CD14-positive monocyte (primary cell): ENCODE measurements at places on chromosomes 3 and 15.

- no peaks in the 10 kb centered on the region for H3K27me3 ChIP-seq
- H3K36me3 ChIP-seq: no peaks in the 10 kb centered on the region
- H3K27ac ChIP-seq: no peak overlapping the region
- H3K4me3 ChIP-seq: no peak overlapping the region
- DNase-seq: no peak
Measured at GRCh38 chr3:124269619-124270018, 277.7 kb upstream of the ROPN1 start.

DNA sequence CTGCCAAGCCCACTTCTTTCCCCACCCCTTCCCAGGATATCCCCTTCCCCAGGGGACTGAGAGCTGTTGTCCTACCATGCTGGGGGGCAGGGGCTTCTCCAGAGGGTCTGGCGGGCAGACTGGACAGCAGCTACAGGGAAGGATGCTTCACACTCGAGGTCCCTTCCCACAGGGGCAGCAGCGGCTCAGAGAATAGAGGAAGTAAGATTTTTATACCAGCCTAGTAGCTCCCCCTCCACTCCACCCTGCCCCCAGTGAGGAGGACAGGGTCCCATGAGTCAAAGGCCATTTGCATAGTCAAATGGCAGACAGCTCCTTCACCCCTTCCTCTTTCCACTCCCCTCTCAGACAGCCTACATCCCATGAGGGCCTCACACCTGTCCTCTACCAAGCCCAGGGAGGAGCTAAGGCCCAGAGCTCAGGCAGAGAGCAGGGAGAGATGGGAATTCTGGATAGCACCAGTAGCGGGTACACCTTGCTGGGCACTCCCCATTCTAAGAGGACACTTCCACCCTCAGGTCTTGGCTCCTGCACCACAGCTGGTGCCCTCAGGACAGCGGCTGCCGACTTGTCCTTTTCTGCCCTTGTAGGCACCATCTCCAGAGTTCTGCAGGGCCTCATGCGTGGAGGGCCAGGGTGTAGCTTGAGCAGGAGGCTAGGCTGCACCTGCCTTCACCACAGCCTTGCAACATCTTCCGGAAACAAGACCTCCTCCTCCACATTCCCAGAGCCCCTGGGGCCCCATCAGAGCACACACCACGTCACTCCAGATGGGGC is at the start of gene TLR9:
TSS of gene TLR9 (minus strand) at position 194 of the 777 bp plus-strand sequence. CDS start at position 78, 116 bp downstream.
- no peaks in the 10 kb centered on the region for H3K27me3 ChIP-seq
- peak; percentile 85 for DNase-seq
- peaks cover 19% of the 10 kb centered on the region for H3K4me1 ChIP-seq
- peaks cover 44% of the 10 kb centered on the region for H3K36me3 ChIP-seq
- no peak within 1 kb of the TSS for H3K4me3 ChIP-seq

DNA sequence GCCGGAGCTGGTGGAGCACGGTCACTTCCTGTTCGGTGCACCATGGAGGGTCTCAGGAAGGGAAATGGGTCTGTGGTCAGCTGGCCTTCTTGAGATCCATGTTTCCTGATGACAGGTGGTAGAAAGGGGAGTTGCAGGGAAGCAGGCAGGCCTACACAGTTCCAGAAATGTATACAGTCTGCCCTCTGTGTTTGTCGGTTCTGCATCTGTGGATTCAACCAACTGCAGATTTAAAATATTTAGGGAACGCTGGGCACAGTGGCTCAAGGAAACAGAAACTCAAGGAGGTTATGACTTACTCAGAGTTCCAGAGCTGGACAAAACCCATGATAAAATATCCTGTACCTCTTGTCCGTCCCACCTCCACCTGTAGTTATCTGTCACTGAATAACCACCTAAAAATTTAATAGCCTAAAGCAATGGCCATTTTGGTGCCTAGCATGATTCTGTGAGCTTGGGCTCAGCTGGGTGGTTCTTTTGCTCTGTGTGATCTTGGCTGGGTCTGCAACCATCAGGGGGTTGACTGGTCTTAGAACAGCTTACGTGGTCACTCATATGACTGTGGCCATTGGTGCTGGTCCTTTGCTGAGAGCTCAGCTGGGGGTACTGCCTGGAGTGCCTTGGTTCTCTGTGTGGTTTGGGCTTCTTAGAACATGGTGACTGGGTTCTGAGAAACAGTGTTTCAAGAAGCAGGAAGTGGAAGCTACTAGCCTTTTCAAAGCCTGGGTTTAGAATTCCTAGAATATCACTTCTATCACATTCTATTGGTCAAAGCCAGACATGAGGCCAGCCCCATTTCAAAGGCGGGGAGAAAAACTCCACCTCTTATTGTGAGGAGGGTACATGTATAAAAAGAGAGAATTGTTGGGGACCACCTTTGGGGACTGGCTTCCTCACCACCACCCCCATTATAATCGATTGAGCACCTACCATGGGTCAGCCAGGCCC is 239.7 kb upstream of the BHLHE40 start:
- H3K4me3 ChIP-seq: no peak overlapping the region
- no peak overlapping the region for H3K27ac ChIP-seq
- peaks cover 38% of the 10 kb centered on the region for H3K36me3 ChIP-seq
- no peaks in the 10 kb centered on the region for H3K27me3 ChIP-seq
- DNase-seq: no peak

DNA sequence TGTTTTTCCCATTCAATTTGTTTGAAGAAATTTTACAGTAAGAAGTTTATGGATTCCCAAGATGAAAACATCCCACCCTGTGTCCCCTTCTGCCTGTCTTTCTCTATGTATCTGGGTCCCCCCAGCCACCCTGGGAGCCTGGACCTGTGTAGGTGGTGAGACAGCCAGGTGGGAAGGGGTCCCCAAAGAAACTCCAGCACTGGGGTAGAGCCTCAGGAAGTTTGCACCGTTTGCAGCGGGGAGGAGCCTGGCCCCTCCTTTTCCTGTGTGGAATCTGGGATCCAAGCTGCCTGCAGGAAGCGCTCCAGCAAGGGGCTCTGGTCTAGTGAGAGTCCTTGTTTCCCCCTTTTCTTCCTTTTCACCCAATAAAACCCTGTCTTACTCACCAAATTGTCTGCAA is 49.4 kb upstream of the ITGA11 start:
- DNase-seq: no peak
- no peaks in the 10 kb centered on the region for H3K4me1 ChIP-seq
- no peaks in the 10 kb centered on the region for H3K27me3 ChIP-seq
- no peaks in the 10 kb centered on the region for H3K36me3 ChIP-seq

- H3K27ac ChIP-seq: no peak overlapping the region
- DNase-seq: no peak
- peaks cover 48% of the 10 kb centered on the region for H3K27me3 ChIP-seq
- no peak overlapping the region for H3K4me3 ChIP-seq
- H3K4me1 ChIP-seq: no peaks in the 10 kb centered on the region
- H3K36me3 ChIP-seq: no peaks in the 10 kb centered on the region
Measured at GRCh38 chr3:170584585-170585007, 1.3 kb downstream of the SLC7A14 start.

DNA sequence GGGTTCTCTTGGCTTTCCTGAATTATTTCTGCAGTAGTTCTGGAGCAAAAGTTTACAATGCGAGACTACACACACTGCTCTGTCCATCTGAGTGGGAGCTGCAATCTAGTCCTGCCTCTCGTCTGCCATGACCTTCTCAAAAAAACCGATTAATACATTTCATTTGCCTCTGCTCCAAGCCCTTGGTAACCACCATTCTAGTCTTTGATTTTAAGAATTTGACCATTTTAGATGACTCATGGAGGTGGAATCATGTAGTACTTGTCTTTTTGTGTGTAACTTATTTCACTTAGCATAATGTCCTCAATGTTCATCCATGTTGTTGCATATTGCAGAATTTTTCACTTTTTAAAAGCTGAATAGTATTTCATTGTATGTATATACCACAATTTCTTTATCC is 356.9 kb downstream of the SV2B start:
- H3K4me1 ChIP-seq: no peaks in the 10 kb centered on the region
- H3K27ac ChIP-seq: no peak overlapping the region
- H3K36me3 ChIP-seq: no peaks in the 10 kb centered on the region
- DNase-seq: no peak
